NCI-H345 (cell line): ENCODE measurements at places on chromosomes 12 and 14.

- no peak for DNase-seq
These were observed 390.7 kb downstream of the SYT1 start for GRCh38 chr12:79255288-79255687.

DNA sequence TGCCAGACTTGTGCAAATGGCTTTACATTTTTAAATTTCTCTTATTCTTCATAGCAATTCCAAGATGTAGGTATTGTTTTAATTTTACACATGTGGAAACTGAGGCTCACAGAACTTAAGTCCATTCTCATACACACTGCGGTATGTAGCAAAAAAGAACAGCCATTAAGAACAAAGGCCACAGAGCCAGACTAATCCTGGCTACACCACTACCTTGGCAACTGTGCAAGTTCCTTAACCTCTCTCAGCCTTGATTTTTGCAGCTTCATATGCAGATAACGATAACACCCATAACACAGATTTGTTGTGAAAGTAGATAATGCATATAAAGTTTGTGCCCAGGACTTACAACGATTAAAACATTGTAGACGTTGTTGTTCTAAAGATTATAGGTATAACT is 81.1 kb downstream of the ABCC9 start:
- no peak for DNase-seq

DNA sequence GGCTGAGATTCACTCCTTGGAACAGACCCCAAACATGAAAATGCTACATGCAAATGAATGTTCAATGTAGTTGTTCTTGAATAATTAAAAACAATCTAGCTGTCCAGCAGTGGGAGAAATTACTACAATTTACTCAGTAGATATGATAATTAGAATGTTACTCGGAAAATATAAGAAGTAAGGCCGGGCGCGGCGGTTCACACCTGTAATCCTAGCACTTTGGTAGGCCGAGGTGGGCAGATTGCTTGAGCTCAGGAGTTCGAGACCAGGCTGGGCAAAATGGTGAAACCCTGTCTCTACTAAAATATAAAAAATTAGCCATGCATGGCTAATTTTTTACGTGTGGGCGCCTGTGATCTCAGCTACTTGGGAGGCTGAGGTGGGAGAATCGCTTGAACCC is 15.3 kb upstream of the PTGER2 start:
- no peak for DNase-seq

DNA sequence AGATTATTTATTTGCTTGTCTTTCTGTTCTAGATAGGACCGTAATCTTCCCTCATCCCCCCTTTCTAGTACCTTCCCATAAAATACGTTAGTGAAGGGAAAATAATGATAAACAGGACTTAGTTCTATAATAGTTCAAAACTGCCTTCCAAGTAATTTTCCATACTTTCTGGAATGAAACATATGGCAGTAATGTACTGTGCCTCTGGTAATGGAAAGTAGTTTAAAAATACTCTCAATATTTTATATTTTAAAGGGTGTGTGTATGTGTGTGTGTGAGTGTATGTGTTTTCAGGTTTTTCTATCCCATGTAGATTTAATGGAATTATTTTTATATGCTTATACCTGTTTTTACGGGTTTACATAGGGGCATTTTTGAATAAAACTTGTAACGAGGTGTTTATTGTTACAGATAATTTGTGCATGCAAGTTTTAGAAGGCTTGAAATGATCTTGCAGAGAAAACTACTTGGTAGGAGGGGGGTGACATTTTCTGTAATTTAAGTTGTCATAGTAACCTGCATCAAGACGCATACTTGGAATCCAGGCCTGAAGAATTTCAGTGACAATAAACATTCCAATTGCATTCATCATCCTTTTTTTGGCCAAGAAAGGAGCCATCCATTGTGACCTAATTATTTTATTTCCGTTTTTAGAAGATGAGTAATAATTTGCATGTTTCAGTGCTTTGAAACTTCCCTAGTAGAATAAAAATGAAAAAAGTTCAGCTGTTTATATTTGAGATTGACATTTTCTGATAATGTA is 38.9 kb downstream of the RASSF8 start:
- DNase-seq: no peak

GRCh38 chr12:8844665-8845064 is 22.2 kb downstream of the A2ML1 start:
- DNase-seq: no peak

DNA sequence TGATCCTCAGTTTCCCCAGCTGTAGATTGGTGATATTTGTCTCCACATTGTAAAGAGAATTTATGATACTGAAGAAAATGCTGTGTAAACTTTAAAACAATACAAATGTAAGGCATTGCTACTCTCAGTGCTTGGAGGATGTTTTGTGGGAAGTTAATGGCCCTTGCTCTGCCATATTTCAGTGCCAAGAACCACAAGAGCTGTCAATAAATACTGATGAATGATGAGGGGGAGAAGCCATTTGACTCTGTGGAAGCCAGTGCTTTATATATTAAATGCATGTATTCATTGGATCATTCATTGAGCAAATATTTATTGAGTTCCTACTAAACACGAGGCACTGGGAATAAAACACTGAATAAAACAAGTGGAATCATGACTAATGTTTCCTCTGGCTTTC is 30.8 kb downstream of the CACNA1C start:
- peak; percentile 86 for DNase-seq

DNA sequence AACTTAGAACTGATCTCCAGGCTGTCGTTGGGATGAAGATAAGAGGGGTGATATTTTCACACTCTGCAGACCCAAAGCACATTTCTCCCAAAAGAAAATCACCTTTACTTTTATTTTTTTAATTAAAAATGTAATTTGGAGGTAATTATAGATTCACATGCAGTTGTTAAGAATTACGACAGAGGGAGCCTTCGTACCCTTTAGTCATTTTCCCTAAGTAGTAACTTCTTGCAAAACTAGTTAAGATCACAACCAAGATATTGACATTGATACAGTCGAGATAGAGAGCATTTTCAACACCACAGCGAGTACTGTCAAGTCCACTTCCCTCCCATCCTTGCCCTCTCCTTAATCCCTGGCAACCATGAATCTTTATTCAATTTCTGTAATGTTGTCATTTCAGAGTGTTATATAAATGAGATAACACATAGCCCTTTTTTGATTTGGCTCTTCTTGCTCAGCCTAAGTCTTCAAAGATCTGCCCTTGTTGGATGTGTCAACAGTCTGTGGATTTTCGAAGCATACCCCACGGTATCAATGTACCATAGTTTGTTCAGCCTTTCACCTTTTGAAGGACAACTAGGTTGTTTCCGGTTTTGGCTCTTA is 39.6 kb downstream of the DNAH10 start:
- DNase-seq: no peak

GRCh38 chr12:16611146-16611545 is 5.2 kb upstream of the LMO3 start:
- peak; percentile 73 for DNase-seq

GRCh38 chr12:28191051-28192048 is 1.1 kb downstream of the CCDC91 start:
- DNase-seq: no peak

DNA sequence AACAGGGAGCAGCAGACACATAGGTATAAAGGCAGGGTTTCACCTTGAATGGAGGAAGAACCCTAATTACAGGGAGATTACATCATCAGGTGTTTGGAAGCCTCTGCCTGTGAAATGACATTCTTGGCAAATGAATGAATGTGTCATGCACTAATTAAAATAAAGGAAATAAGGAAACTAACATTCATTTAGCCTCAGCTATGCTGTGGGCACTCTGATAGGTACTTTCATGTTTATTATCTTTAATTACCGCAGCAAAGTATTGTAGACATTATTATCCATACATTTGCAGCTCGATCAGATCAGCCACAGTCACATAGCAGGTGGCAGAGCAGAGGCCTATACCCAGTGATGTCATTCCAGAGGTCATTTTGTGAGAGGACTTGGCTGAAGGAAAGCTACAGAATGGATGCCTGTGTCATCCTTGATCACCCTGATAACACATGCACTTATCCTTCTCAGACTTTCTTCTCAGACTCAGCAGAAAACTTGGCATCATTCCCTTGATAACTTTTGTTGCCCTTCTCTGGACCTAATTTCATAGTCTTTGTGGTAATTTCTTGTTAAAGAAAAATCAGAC is 18.4 kb downstream of the ZNF664 start:
- peak; percentile 1 for DNase-seq

GRCh38 chr14:56759094-56759493 is 51.2 kb downstream of the OTX2 start:
- DNase-seq: no peak

DNA sequence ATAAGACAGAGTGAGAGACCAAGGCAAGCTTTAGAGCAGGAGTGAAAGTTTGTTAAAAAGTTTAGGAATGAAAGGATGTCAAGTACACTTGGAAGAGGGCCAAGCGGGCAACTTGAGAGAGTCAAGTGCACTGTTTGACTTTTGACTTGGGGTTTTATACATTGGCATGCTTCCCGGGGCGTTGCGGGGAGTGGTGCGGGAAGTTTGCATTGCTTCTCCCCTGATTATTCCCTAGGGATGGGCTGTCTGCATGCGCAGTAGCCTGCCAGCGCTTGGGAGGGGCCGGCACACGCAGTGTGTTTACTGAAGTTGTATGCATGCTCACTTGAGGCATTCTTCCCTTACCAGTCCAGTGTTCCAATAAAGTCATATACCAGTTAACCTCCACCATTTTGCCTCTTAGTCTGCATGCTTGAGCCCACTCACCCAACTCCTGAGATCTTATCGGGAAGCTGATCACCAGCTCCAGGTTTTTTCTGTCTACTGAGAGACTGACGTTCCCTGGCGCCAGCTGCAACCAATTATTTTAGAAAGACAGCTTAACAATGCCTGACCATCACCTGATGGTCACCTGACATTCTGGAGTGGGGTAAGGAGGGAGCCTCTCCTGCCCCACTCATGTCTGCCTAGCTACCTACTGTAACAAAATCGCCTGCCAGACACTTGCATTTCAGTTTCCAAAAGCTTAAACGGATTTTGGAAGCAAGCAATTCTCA is 53.2 kb downstream of the DACT1 start:
- peak; percentile 90 for DNase-seq

DNA sequence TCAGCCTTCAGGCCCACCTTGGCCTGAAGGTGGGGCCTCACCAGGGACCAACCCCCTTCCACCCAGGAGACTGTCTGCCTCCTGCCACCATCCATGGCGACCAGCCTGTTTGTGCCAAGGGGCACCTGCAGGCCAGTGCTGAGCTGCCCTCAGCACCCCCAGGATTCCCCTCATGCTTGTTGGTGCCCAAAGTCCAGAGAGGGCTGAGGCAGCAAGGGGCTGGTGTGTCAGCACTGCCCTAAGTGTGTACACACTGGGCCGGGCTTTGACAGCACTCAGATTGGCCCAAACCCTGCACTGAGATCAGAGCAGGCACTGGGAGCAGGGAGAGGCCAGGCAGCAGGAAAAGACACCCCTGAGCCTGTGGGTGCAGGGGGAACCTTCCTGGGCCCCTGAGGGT is 18.6 kb downstream of the SYNJ2BP start:
- DNase-seq: no peak

DNA sequence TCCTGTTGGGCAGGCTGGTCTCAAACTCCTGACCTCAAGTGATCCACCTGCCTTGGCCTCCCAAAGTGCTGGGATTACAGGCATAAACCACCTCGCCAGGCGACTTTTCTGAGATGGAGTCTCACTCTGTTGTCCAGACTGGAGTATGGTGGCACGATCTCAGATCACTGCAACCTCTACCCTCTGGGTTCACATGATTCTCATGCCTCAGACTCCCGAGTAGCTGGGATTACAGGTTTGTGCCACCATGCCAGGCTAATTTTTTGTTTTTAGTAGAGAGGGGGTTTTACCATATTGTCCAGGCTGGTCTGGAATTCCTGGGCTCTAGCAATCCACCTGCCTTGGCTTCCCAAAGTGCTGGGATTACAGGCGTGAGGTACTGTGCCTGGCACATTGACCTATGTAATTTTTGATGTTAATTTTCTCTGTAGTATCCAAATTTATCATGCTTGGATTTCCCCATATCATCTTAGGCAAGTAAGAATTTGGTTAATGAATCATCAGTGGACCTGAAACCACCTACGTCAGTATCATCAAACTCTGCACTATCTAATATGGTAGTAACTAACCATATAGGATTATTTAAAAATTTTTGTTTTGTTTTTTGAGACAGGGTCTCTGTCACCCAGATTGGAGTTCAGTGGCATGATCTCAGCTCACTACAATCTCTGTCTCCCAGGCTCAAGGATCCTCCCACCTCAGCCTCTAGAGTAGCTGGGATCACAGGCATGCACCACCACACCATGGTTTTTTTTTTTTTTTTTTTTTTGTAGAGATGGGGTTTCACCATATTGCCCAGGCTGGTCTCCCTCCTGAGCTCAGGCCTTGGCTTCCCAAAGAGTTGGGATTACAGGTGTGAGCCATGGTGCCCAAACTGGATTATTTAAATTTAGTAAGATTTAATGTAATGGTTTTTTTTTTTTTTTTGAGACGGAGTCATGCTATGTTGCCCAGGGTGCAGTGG is 11.9 kb upstream of the ATP5F1B start:
- DNase-seq: no peak

GRCh38 chr12:105319691-105320209 is 10.7 kb upstream of the C12orf75 start:
- DNase-seq: no peak

DNA sequence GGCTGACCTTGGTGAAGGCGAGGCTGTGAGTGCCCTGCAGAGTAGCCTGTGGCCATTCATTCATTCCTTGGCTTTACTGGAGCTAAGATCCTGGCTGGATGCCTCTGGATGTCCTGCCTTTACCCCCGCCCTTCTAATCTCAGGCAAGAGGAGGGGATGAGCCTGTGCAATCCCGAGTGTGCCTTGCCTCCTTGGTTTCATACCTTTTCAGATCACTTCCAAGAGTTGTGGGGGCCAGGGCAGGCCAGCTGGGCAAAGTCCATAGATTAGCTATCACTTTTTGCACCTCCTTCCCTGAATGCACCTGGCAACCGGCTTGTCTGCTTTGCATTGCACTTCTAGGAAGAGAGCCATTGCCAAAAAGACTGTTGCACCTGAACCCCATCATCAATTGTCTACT is 1.5 kb downstream of the VRTN start:
- DNase-seq: no peak

GRCh38 chr12:34287986-34288962 is 266.0 kb downstream of the ALG10 start:
- no peak for DNase-seq

- no peak for DNase-seq
These were observed 118.0 kb upstream of the IFNG-AS1 start for GRCh38 chr12:67871231-67871630.

DNA sequence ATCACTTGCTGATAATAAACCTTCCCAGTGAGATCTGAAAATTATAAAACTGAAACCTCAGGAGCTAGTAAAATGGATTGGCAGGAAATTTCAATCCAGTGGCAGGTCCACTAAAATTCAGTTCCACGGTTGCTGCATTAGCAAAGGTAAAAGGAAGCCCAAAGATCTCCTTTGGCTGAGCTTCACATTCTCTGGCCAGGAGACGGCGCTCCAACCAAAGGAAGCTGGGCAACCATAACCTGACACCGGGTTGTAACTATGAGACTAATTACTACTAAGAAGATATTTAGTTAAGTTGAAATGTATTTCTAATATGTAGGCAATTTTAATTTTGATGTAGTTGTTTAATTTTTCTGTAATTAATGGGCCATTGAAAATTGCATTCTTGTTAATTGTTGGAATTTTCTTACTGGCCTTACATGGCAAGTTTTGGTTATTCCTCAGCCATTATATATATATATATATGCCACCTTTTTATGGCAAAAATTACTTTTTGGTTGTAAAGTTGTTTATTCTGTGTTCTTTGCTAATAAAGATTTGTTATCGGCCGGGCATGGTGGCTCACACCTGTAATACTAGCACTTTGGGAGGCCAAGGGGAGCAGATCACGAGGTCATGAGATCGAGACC is 17.0 kb downstream of the OR8S1 start:
- DNase-seq: peak; percentile 0
